GM12891 (cell line): ENCODE measurements at places on chromosomes 2 and 18.
A peak's percentile ranks its signal among the peaks of the same experiment; 100 is the strongest.

DNA sequence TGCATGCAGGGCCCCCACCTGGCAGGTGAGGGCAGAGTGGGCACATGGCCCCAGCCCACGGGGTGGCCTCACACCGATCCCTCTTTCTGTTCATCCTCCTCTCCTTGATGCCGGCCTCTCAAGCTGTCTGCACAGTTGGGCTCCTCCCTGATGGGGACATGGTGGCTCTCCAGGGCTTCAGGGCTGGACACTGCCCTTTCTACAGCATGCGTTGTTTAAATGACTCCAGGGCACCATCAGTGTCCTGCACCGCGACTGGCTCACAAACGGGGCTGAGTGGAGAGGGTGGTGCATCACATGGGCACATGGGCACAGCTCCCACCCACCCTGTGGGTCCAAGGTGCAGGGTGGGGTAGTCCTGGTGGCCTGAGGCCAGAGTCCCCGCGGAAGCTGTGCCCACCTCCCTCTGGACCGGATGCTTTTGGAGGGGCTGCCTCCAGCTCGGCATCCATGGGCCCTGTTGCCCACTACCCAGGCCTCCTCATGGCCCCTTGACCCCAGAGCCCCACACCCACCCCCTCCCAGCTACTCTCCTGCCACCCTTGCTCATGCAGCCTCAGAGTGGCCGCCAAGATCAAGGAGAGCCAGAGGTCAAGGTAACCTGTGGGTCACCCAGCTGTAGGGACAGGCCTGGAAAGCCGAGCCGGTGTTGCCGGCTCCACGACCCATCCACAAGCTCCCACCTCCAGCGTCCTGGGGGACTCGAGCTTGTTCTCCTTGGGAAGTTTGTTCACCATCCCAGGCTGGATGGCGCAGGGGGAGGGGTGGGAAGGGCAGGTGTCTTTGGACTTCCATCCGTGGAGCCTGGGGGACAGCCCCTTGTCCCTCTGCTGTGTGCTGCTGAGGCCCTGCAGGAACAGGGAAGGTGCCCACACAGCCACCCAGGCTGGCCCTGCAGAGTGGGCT, 12.3 kb upstream of the SNED1 start:
- no peak for DNase-seq

DNA sequence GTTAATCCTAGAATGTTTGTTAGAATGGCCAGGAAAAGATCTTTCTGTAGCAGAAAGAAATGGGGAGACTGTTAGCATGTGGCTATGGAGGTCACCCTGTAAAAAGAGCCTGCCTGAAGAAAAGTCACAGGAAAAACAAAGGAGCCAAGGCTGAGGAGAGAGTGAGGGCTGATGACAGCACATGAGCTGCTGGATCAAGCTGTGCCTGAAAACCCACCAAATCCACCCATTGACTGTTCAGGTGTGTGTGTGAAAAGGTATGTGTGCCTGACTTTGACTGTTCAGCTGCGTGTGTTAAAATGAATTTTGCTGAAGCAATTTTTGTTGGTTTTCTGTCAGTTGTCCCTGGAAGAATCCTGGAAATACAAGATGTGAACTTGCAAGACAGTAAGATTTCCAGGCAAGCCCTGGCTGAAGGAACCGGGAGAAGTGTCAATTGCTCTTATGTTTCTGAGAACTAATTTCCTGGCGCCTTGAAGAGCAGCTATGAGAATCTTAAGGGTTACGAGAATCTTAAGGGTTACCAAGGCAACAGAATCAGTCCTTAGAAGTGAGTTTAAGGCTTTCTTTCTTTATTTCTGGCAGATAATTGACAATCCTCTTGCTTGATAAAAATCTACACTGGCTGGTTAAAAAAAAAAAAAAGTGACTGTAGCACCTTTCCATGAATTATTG, 73.0 kb upstream of the LGALSL start:
- DNase-seq: no peak

DNA sequence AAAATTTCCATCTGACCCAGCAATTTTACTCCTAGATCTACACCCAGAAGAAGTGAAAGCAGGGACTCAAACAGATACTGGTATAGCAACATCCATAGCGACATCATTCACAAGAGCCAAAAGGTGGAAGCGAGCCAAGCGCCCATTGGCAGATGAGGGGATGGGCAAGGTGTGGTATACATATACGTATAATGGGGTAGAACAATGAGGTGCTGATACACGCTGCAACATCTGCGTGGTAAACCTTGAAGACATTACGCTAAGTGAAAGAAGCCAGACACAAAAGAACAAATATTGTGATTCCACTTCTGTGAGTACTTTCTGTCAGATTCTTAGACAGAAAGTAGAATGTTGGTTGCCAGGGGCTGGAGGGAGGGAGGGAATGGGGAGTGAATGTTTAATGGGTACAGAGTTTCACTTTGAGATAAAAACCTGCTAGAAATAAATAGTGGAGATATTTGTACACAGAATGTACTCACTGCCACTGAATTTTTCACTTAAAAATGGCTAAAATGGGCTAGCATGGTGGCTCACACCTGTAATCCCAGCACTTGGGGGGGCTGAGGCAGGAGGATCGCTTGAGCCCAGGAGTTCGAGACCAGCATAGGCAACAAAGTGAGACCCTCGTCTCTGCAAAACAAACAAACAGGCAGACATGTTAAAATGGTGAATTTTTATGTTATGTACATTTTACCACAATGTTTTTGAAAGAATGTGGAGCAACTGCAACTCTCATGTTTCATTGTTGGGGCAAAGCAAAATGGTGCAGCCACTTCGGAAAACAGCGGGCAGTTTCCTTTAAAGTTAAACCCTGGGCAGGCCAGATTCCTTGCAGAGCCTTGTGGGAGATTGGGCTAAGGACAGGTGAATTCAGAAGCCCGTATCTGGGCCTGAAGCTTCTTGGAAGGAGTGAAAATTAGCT, 103.4 kb upstream of the MYCN start:
- no peak for DNase-seq

DNA sequence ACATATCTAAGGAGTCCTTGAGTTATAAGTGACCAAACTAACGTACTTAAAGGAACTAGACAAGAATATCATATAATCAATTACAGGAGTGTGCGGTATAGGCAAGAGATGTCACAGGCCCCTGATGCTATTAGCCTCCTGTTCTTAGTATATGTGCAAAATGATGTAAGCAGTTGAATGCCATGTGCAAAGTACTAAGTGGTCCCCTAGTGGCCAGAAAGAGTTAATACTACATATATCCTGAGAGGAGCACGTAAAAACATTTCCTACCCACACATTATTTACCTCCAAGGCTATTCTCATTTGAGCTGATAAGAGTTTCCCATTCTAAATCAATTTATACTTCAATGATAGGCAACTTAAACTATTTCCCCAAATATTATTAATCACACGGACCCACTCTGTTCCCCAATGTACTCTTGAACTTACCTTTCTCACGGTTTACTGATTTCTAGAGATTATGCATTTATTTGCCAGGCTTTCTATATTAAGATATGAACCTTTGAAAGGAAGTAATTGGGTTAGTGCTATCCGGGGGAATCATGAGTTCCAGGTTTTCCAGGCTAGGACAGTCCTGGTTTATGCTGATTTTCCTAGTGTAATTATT, 158.0 kb upstream of the KLHL14 start:
- peak; percentile 12 for DNase-seq

- DNase-seq: no peak
Measured at GRCh38 chr2:240384711-240385450, 50.6 kb upstream of the GPC1 start.

DNA sequence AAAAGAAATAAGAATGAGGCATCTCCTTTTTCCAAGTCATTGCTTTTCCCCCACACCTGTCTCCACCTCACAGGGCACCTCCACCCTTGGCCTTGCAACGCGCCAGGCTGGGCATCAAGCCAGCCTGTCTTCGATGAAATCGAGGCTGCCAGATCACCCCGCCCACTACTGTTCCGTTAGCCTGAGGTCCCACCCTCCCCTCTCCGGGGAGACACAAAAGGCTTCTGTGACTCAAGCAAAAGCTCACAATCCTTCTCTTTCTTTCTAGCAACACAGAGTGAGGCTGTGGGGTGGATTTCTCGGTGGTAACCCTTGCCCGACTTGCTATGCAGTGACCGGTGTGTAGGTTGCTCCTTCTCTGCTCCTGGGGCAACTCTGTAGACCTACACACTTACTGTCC, 9.9 kb downstream of the TNP1 start:
- no peak for DNase-seq

DNA sequence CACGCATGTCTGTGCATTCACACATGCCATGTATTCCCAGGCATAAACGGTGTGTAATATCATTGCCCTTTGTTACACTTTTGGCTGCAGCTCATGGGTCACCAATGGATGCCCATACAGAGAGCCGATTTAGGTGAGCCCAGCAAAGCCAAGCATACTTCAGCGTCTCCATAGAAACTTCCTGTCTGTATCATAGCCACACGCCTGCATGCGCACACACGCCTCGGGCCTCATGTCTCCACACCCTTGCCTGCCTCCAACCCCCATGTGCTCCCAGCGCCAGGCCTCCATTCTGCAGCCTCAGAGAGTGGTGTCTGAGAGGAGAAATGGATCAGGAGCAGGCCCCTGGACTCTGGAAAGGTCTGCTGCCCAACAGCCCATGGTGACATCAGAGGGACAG, 33.5 kb upstream of the SELENOI start:
- DNase-seq: no peak

DNA sequence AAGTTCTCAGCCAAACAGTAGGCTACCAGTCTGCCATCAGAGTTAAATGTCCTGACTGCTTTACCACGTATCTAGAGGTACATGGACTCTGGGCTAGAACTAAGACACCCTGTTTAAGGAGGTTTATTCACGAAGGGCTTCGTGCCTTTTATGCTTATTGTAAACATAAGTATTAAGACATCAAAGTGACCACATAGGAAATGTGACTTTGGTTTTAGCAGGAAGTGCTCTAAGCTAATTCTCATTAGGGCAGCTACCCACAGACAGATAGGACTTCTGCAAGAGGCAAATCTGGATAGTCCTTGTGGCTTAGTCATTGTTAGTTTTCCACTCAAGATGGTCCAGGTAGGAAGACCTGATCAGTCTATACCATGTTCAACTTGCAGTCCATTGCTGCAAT, 233.3 kb upstream of the MGAT5 start:
- no peak for DNase-seq

- no peak for DNase-seq
Measured at GRCh38 chr2:172759441-172759840, 23.8 kb downstream of the RAPGEF4 start.

DNA sequence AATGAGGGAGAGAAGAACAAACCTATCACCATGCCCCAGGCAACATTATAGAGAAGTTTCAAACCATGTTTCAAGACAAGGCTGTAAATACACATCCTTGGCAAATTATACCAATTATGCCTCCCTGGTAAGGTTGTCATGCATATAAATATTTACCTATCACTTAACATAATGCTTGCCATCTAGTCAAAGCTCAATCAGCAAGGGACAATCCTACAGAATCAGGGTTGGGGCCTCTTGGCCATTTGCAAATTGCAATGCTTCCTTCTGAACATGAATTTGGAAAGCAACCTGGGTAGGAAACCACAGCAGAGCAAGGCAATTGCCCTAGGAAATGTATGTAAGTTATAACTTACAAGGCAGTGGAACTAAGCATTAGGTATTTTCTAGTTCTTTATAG, 907.2 kb upstream of the CDH2 start:
- DNase-seq: no peak

- DNase-seq: no peak
Measured at GRCh38 chr2:226799976-226800940, 638 bp upstream of the IRS1 start.

GRCh38 chr18:31497836-31498573, at the start of gene DSG2:
Gene DSG2 (plus strand): TSS chr18:31498177. CDS start chr18:31498252, 75 bp downstream.
- DNase-seq: peak; percentile 74

DNA sequence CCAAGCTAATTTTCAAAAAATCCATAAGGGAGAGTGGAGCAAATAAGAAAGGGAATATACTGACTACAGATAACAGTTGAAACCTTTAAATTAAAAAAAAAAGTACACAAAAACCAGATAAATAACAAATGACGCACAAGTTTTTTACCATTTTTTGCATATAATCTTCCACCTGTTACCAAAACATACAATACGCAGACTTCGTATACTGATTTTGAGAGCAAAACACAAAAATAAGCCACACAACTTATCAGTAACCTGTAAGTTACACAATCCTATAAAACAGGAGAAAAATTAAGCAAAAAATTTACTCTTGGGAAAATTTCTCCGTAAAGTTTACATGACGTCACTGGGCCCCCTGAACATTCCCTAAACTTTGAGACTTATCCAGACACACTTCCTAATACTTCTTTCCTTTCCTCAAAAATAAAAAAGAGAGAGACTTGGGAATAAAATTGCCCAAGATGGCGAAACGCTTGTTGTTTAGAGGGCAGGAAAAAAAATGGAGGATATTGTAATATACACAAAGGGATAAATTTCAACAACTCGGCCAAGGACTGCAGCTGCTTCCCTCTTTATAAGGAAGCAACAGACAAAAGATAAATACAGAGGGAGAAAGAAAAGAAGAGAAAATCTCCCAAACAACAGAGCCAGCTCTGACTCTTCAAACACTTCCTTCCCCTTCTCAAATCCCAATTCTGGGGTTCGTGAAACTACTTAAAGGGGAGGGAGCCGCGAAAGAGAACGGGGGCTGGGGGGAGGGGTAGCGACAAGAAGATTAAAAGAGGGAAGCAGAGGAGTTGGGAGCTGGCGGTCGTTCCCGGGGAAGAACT, 1.6 kb downstream of the BAZ2B start:
- DNase-seq: no peak

DNA sequence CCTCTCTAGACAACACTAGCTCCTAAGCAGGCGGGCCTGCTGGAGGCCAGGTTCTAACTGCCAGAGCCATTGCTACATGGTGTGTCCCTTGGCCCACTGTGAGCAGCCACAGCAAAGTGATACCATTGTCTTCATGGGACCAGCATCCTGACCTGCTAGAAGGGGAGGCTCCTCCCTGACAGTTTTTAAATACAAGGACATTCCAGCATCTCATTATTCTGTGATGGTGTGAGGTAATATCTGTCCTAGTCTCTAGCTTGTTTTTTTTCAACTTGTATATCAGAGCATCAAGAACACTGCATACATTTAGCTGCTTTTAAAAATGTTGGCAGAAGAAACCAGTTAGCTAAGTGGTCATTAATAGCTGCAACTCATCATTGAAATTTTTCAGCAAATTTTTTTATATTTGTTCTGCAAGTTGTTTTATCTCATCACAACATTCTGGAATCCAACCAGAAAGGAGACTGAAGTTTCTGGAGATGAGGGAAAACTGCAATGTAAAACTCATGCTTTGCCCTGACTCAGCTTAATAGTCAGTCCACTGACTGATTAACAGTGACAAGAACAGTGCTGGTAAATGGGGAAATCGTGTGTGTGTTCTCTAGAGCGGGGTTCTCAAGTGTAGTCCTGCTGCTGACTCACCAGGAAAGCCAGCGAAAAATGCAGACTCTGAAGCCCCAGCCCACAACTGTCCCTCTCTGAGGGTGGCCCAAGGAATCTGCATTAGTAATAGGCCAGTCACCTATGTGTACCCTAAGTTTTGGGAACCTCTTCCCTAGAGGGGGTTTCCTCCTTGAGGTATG, 17.8 kb downstream of the MAPRE3 start:
- no peak for DNase-seq

- DNase-seq: no peak
Measured at GRCh38 chr2:162509288-162509968, 165.5 kb downstream of the GCA start.

- no peak for DNase-seq
Measured at GRCh38 chr2:12436483-12436882, 280.3 kb upstream of the TRIB2 start.

GRCh38 chr2:216402751-216403150, 9.5 kb upstream of the SMARCAL1 start:
- no peak for DNase-seq

- no peak for DNase-seq
Measured at GRCh38 chr2:75186821-75187220, 12.5 kb downstream of the TACR1 start.

GRCh38 chr2:171432969-171433762, 624 bp downstream of the METTL8 start:
- peak; percentile 26 for DNase-seq

- DNase-seq: no peak
Measured at GRCh38 chr2:54402350-54402749, 53.8 kb upstream of the SPTBN1 start.
